ENCODE measurements at places on chromosomes 7 and 10. TPM values are rescaled to one million over a fixed set of nuclear protein-coding genes. Genes with fewer than 3 reads are reported as not detected.

DNA sequence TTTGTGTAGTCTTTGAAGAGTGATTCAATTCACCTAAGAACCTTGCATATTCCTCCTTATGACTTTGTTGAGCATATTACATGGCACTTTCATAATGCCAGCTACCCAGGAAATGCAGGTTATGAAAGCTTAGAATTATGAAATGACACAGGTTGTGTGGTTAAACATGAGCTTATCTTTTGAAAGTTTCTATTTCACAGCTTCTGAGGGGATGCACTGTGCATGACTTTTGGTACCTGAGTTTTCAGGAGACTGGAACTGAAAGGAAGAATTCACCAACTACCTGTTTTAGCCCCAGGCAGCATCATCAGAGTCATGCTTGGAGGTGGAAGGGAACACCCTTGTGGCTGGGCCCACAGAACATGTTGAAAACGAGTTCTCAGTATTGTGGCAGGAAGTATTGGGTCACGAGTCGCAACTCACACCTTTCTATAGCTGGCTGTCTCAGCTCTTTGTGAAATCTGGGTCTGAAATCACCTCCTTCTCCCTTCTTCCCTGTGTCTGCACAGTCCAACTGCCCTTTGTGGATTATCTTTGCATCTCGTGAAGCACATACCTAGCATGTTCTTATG lies 228.2 kb downstream of the PTEN start:
- H3K27me3 ChIP-seq = no peaks in the 10 kb centered on the region
- H3K36me3 ChIP-seq = no peaks in the 10 kb centered on the region
- no peak for DNase-seq
- H3K4me3 ChIP-seq = no peak overlapping the region
- no peak overlapping the region for H3K27ac ChIP-seq

DNA sequence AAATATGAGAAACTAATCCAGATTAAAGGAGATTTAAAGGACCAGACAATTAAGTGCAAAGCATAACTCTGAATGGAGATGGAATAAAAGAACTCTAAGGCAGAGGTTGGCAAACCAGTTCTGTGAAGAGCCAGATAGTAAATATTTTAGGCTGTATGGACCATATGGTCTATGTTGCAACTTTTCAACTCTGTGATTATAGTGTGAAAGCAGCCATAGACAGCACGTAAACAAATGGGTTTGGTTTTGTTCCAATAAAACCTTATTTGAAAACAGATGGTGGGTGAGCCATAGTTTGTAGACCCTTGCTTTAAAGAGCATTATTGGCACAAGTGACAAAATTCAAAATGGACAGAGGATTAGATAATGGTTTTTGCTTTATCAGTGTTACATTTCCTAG lies 884.1 kb downstream of the CCSER2 start:
- H3K4me1 ChIP-seq = no peaks in the 10 kb centered on the region
- no peaks in the 10 kb centered on the region for H3K36me3 ChIP-seq
- H3K27me3 ChIP-seq = no peaks in the 10 kb centered on the region
- no peak overlapping the region for H3K27ac ChIP-seq

- no peak for DNase-seq
- no peak overlapping the region for H3K4me3 ChIP-seq
- H3K36me3 ChIP-seq = no peaks in the 10 kb centered on the region
Observed at GRCh38 chr7:44944821-44945220, 34.0 kb downstream of the MYO1G start.

- H3K4me1 ChIP-seq = no peaks in the 10 kb centered on the region
- H3K36me3 ChIP-seq = no peaks in the 10 kb centered on the region
- DNase-seq = no peak
- H3K27me3 ChIP-seq = no peaks in the 10 kb centered on the region
- H3K27ac ChIP-seq = no peak overlapping the region
Observed at GRCh38 chr10:64313967-64314366, 792.8 kb downstream of the REEP3 start.

SPDYE2 gene
- not detected for total RNA-seq

ITGA8 gene
- 6.4 TPM for total RNA-seq

DGKI gene
- 5.9 TPM for total RNA-seq

GRCh38 chr7:12951397-12951801 lies 264.0 kb downstream of the ARL4A start:
- no peak for DNase-seq
- no peak overlapping the region for H3K4me3 ChIP-seq
- no peaks in the 10 kb centered on the region for H3K4me1 ChIP-seq
- no peaks in the 10 kb centered on the region for H3K27me3 ChIP-seq
- H3K27ac ChIP-seq = no peak overlapping the region
- H3K36me3 ChIP-seq = no peaks in the 10 kb centered on the region

DNA sequence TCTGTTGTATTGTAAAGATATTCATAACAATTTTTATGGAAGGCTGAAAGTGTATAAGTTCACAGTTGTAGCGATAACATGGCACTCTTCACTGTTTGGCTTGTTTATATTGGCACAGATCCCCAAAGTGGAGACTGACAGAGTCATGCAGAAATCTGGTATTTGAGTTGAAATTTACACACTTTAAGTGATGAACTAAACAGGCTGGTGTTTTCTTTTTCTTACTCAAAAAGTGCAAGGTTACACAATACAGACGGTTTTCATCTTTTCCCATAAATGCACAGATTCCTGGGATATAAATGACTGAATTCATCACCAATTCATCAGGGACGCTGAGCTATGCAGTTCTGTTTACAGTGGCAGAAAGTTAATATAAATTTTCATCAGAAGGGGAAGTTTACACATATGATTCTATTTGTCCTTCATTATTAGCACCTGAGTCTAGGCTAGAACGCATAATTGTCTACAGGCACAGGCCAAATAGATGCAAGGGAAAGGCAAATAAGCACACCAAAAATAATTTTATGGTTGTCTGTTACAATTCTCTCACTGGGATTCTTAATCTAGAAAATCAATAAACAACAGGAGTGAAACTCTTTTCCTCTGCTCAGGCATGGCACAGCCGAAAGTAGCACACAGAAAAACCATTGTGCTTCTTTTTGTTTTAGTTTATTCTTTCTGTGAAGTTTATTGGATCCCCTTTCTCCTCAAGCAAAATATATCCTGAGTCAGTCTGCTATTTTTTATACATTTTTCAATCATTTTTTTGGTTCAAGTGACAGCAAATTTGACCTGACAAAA lies 88.0 kb downstream of the FOXP2 start:
- no peak overlapping the region for H3K4me3 ChIP-seq
- H3K36me3 ChIP-seq = no peaks in the 10 kb centered on the region
- H3K27ac ChIP-seq = no peak overlapping the region
- no peaks in the 10 kb centered on the region for H3K4me1 ChIP-seq
- no peaks in the 10 kb centered on the region for H3K27me3 ChIP-seq
- DNase-seq = no peak

CPA5 gene
- not detected for total RNA-seq

GRID2IP gene
- not detected for total RNA-seq

SPDYE5 gene
- not detected for total RNA-seq

CACNA2D1 gene
- 31.5 TPM for total RNA-seq

GRCh38 chr10:80598084-80598798 lies 60.5 kb downstream of the SH2D4B start:
- no peaks in the 10 kb centered on the region for H3K36me3 ChIP-seq
- H3K4me3 ChIP-seq = no peak overlapping the region
- H3K4me1 ChIP-seq = no peaks in the 10 kb centered on the region
- DNase-seq = no peak
- no peaks in the 10 kb centered on the region for H3K27me3 ChIP-seq

DNA sequence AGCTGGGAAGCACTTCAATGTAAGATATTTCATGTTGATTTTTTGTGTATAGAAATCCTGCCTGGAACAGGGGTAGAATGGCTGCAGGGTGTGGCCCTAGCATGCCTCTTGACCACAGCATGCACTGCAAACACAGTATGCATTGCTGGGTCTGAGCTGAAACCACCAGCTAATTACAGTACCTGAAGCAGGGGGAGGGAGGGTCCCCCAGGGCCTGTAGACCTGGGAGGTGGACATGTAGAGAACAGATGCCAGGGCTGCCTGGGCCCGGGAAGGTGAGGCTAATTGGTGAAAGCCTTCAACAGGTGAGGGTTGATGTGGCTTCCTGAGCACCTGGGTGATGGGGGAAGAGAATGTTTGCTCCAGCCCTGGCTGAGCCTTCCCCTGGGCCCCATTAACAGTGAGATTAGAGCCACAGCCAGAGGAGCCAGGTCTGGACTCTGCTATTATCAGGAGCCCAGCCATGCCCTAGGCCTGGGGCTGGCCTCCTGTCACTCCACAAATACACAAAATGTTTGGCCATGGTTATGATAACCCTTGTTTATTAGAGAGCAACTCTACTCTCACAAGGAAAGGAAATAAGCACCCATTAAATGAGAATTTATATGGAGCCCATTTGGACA lies 83.3 kb downstream of the PLXNA4 start:
- H3K27me3 ChIP-seq = no peaks in the 10 kb centered on the region
- H3K36me3 ChIP-seq = no peaks in the 10 kb centered on the region
- no peaks in the 10 kb centered on the region for H3K4me1 ChIP-seq
- DNase-seq = no peak
- H3K27ac ChIP-seq = no peak overlapping the region
- H3K4me3 ChIP-seq = no peak overlapping the region

CPVL gene
- total RNA-seq = 2.7 TPM

DNA sequence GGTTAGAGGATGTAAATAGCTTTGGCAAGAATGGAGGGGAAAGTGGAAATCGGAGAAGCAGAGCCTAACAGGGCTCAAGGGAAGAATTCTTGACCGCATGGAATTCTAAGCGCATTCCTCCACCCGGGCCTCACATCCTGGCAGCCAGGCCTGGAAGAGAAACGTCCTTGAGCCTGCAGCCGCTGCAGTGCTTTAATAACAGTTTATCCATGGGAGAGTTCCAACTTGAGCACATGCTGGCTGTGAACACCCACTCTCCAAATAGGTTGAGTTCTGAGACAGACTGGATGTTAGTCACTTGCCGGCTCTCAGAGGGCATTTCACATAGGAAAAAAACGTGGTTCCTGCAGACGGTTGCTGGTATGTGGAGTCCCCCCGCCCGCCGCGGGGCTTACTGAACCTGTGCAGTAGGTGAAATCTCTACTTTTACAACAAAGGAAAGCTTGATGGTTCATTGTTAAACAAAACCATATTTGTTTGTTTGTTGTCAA lies 61.4 kb upstream of the STEAP1B start:
- H3K27me3 ChIP-seq = no peaks in the 10 kb centered on the region
- peaks cover 57% of the 10 kb centered on the region for H3K4me1 ChIP-seq
- H3K27ac ChIP-seq = peak overlapping the region; percentile 90
- no peaks in the 10 kb centered on the region for H3K36me3 ChIP-seq
- DNase-seq = peak; percentile 85

DNA sequence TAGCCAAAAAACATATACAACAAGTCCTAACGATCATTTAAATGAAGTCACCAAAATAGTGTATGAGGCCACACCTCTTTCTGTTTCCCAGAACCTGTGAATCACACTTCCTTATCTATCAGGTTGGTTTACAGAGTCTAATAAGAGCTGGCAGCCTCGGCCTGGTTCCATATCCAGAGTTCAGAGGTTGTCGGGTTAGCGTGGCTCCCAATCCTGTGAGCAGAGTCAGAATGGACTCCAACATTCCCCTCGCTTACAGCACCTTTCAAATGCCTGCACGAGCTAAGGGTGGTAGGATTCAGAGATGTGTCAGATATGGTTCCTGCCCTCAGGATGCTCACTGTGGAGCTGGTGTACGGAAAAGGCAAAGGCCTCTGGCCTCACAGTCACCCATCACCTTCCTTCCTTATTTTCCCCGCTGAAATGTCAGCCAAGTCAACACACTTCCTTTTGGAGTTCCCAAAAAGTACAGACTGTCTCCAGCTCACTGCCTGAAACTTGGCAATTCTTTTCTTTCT lies 6.0 kb downstream of the IL15RA start:
- H3K27me3 ChIP-seq = no peaks in the 10 kb centered on the region
- H3K27ac ChIP-seq = peak overlapping the region; percentile 65
- H3K36me3 ChIP-seq = no peaks in the 10 kb centered on the region
- no peak overlapping the region for H3K4me3 ChIP-seq
- peak; percentile 59 for DNase-seq

- H3K27me3 ChIP-seq = no peaks in the 10 kb centered on the region
- no peak for DNase-seq
- H3K4me3 ChIP-seq = no peak overlapping the region
- no peaks in the 10 kb centered on the region for H3K36me3 ChIP-seq
- H3K4me1 ChIP-seq = no peaks in the 10 kb centered on the region
- no peak overlapping the region for H3K27ac ChIP-seq
Observed at GRCh38 chr7:31788445-31788844, 101.4 kb downstream of the PPP1R17 start.

- no peaks in the 10 kb centered on the region for H3K27me3 ChIP-seq
- H3K27ac ChIP-seq = no peak overlapping the region
Observed at GRCh38 chr10:43214956-43215561, 51.8 kb downstream of the RASGEF1A start.

SSC4D gene
- 0.35 TPM for total RNA-seq

DNA sequence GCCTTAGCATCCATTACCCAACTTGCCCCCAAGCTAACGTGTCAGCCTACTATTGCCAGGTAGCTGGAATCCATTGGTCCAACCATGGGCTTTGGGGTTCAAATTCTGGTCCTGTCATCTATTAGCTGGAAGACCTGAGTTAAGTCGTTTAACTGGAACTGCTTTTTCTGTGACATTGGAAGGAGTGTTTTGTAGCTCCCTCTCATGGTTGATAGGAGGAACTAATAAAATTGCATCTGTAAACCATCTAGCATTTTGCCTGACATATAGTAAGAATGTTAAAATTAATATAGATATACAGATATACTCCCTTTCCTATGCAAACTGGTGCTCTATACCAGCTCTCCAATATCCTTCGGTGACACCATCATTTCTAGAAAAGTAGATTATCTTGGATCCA lies 23.8 kb upstream of the SLF2 start:
- no peaks in the 10 kb centered on the region for H3K36me3 ChIP-seq
- no peak overlapping the region for H3K27ac ChIP-seq
- no peak for DNase-seq
- no peaks in the 10 kb centered on the region for H3K27me3 ChIP-seq

MEOX2 gene
- 4.5 TPM for total RNA-seq

FOXI2 gene
- not detected for total RNA-seq

DNA sequence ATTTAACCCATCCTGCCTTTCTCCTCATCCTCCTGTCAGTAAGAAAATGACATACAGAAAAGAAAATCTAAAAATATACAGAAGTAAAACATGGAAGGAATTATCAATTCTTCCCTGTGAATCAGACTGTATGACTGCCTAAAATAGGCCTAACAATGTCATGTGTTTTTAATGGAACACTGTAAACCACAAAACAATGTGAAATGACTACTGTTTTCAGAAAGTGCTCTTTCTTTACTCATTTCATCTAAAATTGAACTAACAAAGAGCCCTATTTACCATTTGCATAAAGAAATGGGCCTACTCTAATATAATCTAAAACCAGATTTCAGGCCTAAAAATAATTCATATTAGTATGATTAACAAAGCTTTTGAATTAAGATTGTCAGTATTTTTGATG lies 35.7 kb downstream of the SEMA3E start:
- DNase-seq = no peak
- no peak overlapping the region for H3K4me3 ChIP-seq
- H3K27ac ChIP-seq = no peak overlapping the region
